ENCODE measurements at places on chromosomes 7 and 10.

DNA sequence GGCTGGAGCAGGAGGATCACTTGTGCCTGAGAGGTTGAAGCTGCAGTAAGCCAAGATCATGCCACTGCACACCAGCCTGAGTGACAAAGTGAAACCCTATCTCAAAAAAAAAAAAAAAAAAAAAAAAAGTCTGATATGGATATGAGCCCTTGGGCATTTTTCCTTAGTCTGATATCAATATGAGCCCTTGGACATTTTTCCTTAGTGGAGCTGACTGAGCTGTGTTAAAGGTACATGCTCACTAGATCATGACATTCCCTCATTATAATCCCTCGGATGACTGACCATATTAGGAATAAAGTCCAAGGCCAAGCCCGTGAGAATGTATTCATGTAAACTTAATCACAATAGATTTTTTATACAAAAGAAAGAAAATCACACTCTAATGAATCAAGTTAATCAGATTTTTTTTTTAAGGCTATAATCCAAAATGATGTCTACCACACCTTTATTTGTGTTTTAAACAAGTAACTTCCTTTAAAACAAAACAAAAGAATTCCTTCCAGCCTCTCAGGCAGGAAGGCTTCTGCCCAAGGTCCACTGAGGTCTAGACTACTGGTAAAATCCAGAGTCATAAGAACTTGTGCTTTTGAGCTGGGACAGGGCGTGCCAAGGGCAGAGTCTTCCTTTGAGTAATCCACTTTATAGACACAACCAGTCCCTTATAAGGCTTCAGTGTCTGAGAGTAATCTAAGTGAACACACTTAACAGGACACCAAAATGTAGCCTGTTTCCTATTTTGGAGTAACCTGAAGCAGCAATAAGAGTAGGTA is 5.5 kb downstream of the PPA1 start:
- DNase-seq, result no peak

DNA sequence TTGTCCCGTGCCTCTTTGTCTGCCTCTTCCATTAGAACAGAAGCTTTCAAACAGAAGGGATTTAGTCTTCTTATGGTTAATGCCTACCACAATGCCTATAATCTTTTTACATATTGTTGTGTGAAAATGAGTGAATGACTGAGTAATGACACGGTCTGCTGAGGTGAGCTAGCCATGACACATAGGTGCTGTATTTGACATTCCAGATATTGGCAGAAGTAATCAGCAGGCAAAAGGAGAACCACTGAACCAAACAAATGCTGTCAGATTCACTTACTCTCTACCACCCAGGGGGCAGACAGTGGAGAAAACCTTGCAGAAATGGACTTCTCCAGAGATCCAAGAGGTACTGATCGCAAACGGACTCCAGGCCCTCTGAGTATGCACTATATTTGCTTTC is 377.2 kb upstream of the VWC2 start:
- DNase-seq, result no peak

DNA sequence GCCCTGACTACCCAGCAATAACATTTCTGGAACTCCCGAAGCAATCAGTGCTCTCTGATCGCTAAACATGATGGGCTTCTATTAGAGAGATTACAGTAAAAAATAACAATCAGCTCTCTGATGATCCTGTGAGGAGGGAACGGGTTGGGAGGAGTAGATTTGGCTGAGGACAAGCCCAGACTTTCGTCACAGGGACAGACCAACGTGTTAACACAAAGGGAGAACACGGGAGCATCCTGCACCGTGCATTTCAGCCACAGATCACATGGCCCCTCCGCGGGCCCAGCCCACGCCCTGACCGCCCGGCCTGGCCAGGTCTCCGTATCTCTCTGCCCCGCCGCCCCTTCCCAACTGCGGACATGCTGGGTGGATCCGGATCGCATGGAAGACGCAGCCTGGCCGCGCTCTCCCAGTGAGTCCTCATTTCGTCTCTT is 95.0 kb upstream of the AGBL3 start:
- peak; percentile 94 for DNase-seq

- DNase-seq, result no peak
Measured at GRCh38 chr7:116356333-116356965, 143.1 kb upstream of the CAV2 start.

DNA sequence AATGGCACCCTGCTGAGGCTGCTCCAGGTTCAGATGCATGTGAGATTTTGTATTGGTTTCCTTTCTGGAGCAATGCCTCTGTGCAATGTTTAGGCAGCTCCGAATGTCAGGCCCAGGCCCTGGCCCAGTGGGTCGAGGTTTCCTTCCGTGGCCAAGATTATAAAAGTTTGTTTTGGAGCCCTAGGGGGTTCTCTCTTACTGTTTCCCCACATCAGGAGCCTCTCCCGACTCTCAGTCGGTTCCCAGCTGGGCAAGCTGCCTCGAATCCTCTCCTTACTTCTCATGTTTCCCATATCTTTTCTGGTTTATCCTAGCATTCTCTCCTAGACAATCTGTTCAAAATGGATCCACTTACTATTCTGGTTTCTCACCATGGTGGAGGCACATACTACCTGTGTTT is 11.0 kb downstream of the TMEM140 start:
- DNase-seq, result no peak

DNA sequence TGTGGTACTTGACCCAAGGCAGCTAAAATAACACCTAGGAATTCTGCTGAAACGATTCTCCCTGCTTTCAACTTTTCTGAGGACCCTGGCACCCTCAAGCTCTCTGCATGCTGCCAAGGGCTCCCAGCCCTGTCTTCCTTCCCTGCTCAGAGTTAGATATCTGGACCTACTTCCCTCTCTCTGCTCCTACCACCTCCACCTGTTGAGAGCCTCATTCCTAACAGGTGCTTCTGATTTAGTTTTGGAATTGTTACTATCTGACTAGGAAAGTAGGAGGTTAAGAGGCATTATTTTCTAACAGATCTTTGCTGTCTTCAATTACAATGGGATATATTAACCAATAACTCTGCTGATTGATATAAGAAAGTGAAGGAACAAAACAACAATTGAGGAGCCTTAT is 253.8 kb downstream of the FZD1 start:
- no peak for DNase-seq

- no peak for DNase-seq
Measured at GRCh38 chr7:12397671-12398070, 6.0 kb downstream of the VWDE start.

DNA sequence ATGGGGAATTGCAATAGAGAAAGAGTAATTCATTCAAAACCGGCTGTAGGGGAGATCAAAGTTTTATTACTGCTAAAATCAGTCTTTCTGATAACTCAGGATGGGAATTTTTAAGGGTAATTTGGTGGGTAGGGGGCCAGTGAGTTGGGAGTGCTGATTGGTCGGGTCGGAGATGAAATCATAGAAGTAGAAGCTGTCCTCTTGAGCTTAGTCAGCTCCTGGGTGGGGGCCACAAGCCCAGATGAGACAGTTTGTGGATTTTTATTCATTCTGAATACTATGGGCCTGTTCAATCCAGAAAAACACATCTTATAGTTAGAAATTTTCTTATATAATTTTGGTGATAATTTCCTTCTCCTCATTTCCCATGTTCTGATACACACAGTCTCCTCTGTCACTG is 25.4 kb downstream of the CALD1 start:
- no peak for DNase-seq

DNA sequence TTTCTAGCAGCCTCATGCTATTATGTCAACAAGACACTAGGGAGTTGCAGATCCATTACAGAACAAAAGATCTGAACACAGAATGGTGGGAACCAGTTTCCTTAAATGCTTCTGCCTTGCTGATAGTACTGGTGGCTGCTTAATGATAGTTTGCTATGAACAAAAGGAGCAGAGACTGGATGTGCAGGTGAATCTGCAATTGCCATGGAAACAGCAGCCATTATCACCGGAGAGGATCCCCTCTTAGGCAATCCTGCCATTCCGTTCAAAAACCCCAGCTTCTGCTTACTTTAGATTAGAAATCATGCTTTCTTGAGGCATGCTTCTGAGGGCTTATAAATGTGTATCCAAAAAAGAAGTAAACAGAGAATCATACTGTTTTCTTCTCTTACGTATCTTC is 80.0 kb upstream of the PRKAR2B start:
- DNase-seq, result no peak

- no peak for DNase-seq
Measured at GRCh38 chr10:77442699-77443189, 194.9 kb downstream of the KCNMA1 start.

- no peak for DNase-seq
Measured at GRCh38 chr7:93651603-93652159, 77.2 kb upstream of the CALCR start.

DNA sequence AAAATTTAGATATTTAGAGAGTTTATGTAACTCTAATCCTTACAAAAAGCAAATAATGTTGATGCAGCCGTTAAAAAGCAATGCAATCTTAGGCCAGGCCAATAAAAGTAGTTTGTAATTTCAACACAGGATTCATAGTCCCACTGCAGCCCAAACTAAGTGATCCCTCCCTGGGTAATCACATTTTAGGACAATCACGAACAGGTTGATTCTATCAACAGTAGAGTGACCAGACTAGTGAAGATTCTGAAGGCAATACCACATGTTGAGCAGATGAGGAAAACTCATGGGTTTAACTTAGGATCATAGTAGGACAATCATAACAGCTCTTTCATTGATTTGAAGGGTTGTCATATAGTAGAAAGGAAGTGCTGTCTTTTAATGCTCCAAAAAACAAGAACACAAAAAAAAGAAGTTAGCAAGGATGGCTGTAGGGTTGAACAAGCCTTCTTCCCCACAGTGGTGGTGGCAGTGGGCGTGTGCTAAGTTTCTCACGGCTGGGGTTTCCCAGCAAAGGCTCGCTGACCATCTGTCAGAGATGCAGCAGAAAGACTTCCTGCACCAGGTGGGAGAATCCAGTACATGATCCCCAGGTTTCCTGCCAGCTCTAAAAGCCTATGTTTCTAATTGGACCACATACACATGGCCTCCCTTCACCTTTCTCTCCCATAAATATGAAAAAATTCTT is 212.2 kb downstream of the CHRM2 start:
- peak; percentile 50 for DNase-seq
